ENCODE measurements at places on chromosomes 3 and 15.

- peak; percentile 64 for DNase-seq
Measured at GRCh38 chr3:172675441-172676193, 35.2 kb downstream of the NCEH1 start.

DNA sequence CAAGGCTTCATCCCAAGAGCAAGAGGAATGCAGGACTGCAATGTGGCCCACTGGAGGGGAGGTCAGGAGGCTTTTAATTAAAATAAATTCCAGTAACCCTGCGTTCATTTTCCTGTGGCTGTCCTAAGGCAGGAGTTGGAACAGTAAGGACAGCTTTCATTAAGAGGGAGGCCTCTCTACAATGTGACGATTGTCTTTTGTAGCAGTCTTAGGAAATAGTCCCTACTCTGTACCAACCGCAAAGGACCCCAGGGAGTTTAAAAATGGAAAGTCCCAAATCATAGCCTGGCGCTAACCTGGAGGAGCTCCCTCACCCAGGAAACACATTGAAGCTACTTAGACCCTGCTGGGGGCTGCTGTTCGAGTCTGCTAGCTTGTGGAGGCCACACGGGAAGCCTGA, 62.8 kb downstream of the SYNM start:
- no peak for DNase-seq

GRCh38 chr15:81830520-81830919, 215.3 kb downstream of the MEX3B start:
- DNase-seq, result no peak

DNA sequence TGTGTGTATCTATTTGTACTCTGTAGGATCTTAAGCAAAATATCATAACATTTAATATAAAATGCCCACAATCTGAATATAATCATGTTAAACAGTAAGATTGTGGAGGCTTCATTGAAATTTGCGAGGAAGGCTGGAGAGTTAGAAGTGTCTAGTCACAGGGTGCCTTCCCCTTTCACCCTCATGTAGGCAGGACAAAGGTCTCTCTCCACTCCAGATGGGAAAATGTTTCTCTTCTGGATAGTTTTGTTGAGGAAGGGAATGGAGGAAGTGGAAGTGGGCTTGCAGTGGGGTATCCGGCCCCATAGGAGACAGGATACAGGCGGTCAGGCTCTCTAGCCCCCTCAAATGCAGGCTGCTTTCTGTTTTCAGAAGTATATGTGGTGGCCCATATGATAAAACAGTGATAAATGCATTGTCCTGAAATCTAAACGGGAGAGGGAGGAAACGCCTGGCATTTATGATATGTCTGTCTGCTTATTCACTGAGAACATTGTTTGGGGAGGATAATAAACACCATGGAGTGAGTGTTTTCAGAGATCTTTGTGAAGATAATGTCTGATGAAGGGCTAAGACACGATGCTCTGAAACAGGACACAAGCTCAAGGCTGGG, 13.3 kb upstream of the MYZAP start:
- no peak for DNase-seq

GRCh38 chr3:82165266-82165665, 403.8 kb upstream of the GBE1 start:
- DNase-seq, result no peak

- DNase-seq, result no peak
Measured at GRCh38 chr3:27675287-27675686, 46.8 kb downstream of the EOMES start.

- DNase-seq, result no peak
Measured at GRCh38 chr15:72856549-72857040, 73.0 kb upstream of the ADPGK start.

- DNase-seq, result peak; percentile 16
Measured at GRCh38 chr3:172918165-172918564, 167.6 kb downstream of the ECT2 start.

DNA sequence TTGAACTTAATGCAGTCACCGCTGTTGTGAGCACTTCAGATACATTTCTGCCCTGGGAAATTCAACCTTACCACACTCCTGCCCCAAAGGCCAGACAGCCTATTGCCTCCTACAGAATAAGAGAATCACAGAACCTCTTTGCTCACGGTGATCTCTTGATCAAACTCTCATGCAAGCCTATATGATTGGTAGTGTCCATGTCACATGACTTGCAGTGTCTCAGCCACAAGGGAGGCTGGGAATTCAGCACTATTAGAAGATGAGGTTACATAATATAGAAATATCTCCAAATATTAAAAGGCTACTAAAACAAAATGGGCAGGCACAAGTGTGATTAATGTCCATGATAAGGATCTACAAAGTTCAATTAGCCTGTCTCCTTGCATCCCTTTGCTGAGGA, 3.8 kb upstream of the PCOLCE2 start:
- no peak for DNase-seq

GRCh38 chr3:136567599-136568188, 184.5 kb downstream of the STAG1 start:
- DNase-seq, result no peak

DNA sequence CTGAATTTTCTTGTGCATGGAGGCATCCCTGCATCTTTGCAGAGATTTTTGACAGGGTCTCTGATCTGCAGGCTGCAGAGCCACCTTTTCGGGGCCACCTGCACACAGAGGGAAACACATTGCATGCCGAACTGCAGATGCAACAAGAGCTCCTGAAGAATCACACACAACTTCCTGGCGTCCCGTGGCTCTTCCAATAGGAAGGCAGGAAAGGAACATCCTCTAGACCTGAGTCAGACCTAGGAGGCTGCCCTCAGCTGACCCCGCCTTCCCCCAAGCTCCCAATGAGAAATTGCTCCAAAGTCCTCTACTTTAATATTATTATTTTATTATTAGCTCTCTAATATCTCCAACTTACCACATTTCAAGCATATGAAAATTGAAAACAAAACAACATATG, 213.2 kb upstream of the ARRDC4 start:
- DNase-seq, result no peak

- DNase-seq, result no peak
Measured at GRCh38 chr15:41965441-41966413, 6.6 kb downstream of the EHD4 start.

- peak; percentile 29 for DNase-seq
Measured at GRCh38 chr3:41125258-41125657, 74.0 kb upstream of the CTNNB1 start.

GRCh38 chr15:41269887-41270286, 38.8 kb downstream of the CHP1 start:
- DNase-seq, result no peak

- no peak for DNase-seq
Measured at GRCh38 chr3:64260431-64260830, 35.2 kb upstream of the PRICKLE2 start.

DNA sequence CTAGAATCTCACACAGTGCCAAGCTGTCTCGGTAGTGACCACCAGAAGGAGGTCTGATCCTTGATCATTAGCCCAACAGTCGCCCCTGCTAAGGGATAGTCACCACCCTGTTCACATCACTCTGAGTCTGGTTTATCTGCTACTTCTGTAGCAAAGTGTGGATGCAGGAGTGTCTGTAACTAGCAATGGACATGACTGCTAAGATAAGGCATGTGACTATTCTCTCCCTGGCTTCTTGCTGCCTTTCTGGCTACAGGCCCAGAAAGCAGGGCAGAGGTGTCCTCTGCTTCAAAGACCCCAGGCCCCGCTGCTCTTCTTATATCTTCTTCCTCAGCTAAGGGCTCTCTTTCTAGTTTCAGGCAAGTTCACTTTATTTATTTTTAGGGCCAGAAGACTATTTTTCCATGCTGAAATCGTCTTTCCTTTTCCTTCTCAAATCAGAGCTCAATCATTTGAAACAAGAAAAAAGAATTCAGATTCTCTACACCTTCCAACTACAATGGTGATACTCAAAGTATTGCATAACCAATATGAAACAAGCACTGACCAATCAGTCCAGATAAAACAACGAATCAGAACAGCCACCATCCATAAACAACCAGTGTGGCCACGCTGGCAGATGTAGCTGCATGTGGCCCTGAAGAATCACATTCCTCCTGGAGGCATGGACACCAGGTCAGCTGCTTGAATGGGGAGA, 8.0 kb upstream of the KNG1 start:
- no peak for DNase-seq

GRCh38 chr3:50848308-50848707, 173.6 kb downstream of the DOCK3 start:
- no peak for DNase-seq

DNA sequence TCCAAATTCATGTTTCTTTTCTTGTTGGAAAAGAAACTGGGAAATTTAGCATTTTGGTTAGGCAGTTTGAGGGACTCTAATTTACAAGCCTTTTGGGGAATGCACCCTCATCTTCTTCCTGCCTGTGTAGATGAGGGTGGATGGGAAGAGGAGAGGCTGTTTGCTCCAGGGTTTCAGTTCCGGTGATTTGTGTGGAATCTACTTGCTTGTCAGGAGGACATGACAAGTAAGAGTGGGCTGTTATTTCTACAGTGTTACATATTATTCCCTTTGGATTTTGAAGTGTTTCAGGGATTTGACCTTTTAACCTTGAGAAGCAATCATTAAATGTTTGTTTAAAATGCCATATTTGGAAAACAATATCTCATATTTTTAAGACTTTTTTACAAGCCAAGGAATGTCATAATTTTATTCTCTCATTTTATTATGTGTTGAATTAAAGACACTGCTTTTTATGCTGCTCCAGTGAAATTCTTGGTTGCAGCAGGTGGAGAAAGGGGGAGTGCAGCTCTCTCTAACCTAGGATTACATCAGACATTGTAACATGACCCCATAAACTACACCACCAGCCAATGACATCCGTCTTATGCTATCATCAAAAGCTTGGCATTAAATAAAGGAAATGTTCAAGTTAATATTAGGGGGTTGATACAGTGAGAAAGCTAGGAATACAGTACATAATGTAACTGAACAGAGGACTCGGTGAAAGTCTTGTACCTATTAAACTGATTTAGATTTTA, 30.2 kb downstream of the PLAAT1 start:
- DNase-seq, result no peak

DNA sequence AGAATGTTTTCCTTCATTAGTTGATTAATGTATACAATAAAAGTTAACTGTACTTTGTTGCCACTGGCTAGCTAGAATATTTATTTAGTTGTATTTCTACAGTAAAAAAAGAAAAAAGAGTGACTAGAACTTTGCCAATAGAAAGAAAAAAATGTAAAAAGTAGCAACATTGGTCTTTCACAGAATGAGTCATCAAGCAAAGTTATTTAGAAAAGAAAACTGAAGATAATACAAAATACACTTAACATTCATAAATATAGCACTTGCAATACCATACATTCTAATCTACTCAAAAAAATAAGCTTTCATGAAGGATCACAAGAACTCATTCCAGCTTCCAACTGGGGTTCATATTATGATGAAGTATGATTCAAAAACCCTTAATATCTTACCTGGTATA, 83.4 kb downstream of the AQR start:
- DNase-seq, result no peak

DNA sequence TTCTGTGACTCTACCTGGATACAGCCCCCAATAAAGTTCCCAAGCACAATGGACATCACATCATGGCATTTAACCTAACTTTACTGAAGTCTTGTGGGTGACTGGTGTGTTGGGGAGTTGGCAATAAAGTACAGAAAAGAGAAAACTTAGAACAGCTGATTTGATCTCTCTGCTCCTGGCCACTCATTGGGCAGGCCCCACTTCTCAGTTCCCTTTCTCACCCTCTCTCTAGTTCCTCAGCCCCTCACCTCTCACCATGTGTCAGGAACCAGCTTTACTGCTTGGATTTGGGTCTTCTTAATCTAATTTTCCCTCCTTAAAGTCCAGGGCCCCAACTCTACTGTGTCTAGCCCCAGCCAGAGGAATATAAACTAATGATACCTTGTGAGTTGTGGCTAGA, 713 bp upstream of the MUC13 start:
- no peak for DNase-seq

DNA sequence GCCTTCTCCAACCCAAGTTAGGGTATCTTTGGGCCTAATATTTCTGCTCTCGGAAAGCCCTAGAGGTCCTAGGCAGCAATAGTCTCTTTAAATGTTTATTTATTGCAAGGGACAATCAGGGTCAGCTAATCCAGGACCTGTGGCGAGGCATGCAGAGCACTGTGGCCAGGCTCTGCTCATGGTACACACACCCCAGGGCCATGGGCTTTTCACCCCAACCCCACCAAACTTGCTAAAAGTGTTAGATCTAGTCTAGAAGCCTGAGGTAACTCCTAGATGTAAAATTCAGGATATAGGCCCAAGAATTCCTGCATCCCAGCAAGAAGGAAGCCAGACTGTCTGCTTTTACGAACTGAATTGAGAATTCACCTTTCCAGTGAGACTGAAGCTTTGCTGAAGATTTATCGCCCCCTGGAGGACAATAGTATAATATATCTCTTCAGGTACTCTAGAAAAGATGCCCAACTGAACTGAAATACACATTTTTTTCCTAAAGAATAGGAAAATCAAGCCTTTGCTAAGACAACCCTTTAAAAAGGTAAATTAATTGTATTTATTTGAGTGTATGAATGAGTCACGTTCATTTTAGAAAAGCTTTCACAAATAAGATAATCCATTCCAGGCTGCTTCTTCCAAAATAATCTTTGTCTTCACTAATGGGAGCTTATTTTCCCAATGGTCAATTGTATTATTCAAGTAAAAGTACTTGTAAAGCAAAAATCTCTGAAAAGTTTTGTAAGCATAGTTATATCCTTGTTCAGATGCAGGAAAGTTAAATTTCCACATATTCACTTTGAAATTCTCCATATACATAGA, 89.8 kb downstream of the LRRC3B start:
- peak; percentile 82 for DNase-seq

DNA sequence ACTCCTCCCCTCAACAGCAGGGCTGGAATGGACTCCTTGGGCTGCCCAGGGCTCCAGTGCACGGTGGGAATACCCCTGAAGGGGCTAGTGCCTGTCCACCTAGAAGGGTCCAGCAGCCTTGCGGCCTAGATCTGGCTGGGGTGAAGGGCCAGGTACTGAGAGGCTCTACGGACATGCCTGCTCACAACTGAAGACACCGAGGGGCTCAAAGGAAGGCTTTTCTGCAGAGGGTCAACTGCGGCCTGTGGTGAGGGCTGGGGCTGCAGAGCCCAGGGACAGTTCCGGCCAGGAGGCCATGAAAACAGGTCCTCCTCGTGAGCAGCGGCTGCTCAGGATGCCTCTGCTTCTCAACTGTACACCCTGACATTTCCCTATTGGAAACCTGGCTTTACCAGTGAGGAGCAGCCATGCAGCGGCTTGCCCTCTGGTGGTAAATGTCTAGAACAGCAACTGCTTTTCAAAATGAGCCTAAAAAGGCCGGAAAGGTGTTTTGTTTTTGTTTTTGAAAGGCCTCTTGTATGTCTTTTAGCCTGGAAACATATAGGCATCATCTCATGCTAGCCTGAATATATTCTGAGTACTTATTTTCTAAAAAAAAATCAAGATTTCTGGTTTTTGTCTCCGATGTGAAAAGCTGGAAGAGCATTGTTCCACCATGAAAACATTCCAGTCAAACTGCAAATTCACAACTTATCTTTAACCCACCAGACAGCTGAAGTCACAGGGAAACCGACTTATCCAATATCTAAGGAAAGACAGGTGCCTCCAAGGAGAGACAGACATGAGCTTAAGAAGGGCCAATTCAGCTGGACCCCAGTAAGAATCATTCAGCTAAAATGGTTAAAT, 163.4 kb downstream of the KLF13 start:
- DNase-seq, result peak; percentile 56

- DNase-seq, result no peak
Measured at GRCh38 chr3:171427771-171428320, 32.4 kb downstream of the TNIK start.

Data from OCI-M1 (cell line).